Uterus (tissue), 4 donors: ENCODE measurements at places on chromosomes 5 and 9. TPM values are rescaled to one million over a fixed set of nuclear protein-coding genes. Genes with fewer than 3 reads are reported as not detected.

CENPP gene
- total RNA-seq: 12.0 TPM

INSL4 gene
- not detected for total RNA-seq

STK10 gene
- 24.6 TPM for total RNA-seq

C9orf153 gene
- 1.5 TPM for total RNA-seq

IFNA21 gene
- total RNA-seq: not detected

HK3 gene
- 6.9 TPM for total RNA-seq

IRX1 gene
- not detected for total RNA-seq

LHX3 gene
- total RNA-seq: not detected

PCDHB7 gene
- 4.9 TPM for total RNA-seq

FAM169A gene
- 0.51 TPM for total RNA-seq

TTC23L gene
- total RNA-seq: 2.0 TPM

GDF9 gene
- total RNA-seq: 1.8 TPM

CER1 gene
- total RNA-seq: 0.97 TPM

FRMD3 gene
- 1.8 TPM for total RNA-seq

PCDHA10 gene
- total RNA-seq: 2.8 TPM

SPINK6 gene
- not detected for total RNA-seq

PDE6A gene
- 0.07 TPM for total RNA-seq

HRH2 gene
- total RNA-seq: 0.51 TPM

BRD9 gene
- 31.0 TPM for total RNA-seq

PRPF4 gene
- total RNA-seq: 5.9 TPM

PCDHAC1 gene
- total RNA-seq: under 0.01 TPM

KIAA0825 gene
- total RNA-seq: 1.5 TPM

FOXD4L3 gene
- total RNA-seq: not detected

HMCN2 gene
- total RNA-seq: 38.7 TPM

CCNI2 gene
- total RNA-seq: not detected

KIAA1958 gene
- 7.4 TPM for total RNA-seq

GADD45G gene
- total RNA-seq: 14.0 TPM

NUTM2G gene
- not detected for total RNA-seq

TXNDC8 gene
- total RNA-seq: not detected
